HS-27A (cell line): ENCODE measurements at places on chromosomes 6 and 20.
A peak's percentile ranks its signal among the peaks of the same experiment; 100 is the strongest.

- DNase-seq, result no peak
Measured at GRCh38 chr6:17859846-17860245, 127.6 kb downstream of the KIF13A start.

DNA sequence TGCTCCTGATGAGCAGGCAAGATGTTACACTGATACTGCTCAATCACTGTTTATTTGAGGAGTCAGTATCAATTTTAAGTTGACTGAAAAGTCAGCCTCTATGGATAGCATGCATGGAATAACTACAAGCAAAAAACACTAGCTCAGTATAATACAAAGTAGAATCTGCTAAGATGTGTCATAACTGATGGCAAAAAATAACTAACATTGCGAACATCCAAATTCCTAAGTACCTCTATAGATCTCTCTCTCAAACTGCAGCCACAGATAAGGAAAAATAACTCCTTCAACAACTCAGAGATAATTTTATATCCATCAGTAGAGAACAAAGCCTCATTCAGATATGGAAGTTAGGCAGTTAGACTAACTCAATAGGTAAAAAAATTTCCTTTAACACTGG is 16.3 kb downstream of the HDAC2 start:
- no peak for DNase-seq

DNA sequence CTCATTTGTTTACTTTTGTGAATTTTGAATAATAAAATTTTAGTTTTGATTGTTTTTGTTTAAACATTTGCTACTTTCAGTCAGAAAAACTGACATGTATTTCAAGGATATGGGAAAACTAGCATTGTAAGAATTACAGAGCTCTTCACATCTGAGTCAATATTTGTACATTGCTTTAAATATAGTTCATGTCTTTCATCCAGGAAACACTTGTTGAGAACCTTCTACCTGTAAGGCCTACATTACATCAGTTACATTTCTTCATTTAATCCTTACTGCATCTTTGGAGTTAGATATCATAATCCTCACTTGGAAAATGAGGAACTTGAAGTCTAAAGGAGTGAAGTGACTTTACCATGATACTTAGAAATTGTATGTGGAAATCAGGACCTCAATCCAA is 242.9 kb downstream of the KCNQ5 start:
- no peak for DNase-seq

DNA sequence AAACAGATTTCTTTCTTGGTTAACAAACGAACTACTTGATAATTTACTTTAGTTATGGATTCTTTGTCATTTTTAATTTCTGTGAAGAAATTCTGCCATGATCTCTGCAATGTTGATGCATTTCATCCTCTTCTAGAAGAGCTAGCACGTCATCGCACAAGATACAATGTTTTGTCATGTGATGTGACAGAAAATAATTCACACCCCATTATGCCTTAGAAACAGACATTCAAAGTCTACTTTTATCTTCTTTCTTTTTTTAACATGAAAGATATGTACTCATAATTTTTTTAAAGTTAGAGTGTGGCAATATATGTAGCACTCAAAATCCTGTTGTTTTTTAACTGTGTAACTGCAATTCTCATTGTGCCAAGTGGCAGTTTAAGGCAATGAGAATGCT is 39.6 kb upstream of the NELFCD start:
- DNase-seq, result no peak

DNA sequence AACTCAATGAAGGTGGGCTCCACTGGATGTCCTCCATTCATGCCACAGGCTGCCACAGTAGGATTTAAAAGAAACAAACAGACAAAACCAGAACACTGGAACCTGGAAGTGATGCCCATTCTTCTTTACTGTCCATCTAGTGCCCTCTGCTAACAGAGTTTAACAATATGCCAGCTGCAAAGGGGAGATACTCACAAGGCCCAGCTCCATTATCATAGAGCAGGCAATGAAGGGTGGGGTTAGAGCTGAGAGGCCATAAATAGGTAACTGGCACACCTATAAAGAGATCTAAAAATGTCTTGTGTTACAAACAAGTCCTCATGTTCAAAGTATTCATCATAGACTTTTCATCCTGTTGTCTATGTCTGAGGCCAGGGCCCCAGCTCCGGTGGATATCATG is 75.6 kb downstream of the SOD2 start:
- no peak for DNase-seq

GRCh38 chr6:8219352-8219943 is 117.1 kb upstream of the EEF1E1 start:
- DNase-seq, result peak; percentile 11

DNA sequence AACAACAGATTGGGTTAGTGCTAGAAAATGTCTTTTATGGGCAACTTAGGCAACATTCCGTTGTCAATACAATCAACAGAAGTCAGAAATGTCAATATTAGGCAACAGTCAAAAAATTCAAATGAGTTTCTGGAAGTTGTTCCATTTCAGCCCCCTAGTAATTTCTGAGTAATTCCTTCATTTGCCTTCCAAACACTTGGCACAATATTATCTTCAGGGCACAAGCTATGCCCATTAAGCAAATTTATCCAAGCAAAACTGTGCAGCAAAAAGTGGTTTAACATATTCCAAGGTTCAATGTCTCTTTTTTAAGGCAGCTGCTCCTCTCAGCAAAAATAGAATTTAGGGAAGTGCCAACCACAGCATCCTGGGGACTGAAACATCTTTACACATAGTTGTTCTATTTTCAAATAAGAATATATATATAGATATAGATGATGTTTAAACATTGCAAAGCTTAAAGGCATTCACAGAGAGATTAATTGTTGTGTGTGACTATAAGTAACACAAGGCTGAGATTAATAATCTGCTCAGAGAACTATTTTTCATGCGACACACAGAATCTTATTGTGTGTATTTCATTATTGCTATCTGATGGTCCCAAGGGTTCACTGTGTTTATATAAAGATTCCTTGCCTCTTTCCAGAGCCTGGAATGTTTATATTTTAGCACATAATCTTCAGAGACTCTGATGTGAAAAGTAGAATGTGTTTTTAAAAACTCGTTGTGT is 75.2 kb upstream of the ADTRP start:
- no peak for DNase-seq

GRCh38 chr6:160007611-160008010 is 38.7 kb downstream of the IGF2R start:
- no peak for DNase-seq

- no peak for DNase-seq
Measured at GRCh38 chr20:41411391-41411847, 44.8 kb upstream of the EMILIN3 start.

DNA sequence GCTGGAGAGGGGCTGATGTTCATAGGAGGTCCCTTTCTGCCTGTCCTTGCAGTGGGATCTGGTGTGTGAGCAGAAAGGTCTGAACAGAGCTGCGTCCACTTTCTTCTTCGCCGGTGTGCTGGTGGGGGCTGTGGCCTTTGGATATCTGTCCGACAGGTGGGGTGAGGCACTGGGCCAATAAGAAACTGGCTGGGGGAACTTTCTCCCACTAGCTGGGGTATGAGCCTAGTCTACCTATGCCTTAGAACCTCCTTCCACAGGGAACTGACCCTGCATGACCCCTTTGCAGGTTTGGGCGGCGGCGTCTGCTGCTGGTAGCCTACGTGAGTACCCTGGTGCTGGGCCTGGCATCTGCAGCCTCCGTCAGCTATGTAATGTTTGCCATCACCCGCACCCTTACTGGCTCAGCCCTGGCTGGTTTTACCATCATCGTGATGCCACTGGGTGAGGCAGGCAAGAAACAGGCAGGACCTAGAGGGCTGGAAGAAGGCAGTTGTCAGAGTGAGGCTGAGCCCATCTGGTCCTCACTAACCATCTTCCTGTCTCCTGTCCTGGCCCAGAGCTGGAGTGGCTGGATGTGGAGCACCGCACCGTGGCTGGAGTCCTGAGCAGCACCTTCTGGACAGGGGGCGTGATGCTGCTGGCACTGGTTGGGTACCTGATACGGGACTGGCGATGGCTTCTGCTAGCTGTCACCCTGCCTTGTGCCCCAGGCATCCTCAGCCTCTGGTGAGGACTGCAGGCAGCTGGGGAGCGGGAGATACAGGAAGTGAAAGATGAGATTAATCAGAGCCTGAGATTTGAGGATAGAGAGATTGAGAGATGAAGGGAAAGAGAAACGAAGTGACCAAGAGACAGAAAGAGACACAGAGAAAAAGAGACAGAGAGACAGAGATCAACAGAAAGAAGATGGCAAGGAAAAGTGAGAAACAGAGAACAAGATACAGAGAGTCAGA is 1.6 kb downstream of the SLC22A7 start:
- DNase-seq, result no peak

GRCh38 chr6:138291036-138291848 is 73.0 kb upstream of the PBOV1 start:
- DNase-seq, result no peak

DNA sequence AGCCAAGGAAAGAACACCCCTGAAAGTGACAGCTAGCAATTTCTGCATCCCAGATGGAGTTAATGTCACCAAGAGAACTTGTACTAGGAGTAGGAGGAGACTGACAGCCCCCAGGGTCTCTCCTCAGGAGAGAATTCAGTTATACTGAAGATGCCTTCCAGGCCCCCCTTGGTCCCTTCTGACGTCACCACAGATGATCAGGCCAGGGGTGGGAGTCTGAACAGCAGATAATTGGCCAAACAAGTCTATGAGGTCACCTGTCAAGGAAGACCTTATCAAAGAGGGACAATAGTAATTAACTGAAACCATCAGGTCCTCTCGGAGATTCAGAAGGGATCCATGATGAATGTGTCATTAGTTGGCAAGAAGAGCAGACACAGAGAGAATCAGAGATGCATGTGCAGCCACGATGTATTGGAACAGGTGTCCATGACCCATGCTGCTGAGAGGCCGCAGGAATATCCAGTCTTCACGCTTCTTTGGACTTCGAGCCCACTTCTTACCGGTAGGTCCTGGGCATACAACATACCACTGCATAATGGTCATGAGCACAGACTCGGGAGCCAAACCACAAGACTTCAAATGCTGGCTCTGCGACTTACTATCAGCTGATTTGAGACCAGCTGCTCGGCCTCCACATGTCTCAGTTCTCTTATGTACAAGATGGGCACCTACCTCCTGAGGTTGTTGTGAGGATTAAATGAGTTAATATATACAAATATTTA is 10.2 kb downstream of the TRIM10 start:
- DNase-seq, result no peak

DNA sequence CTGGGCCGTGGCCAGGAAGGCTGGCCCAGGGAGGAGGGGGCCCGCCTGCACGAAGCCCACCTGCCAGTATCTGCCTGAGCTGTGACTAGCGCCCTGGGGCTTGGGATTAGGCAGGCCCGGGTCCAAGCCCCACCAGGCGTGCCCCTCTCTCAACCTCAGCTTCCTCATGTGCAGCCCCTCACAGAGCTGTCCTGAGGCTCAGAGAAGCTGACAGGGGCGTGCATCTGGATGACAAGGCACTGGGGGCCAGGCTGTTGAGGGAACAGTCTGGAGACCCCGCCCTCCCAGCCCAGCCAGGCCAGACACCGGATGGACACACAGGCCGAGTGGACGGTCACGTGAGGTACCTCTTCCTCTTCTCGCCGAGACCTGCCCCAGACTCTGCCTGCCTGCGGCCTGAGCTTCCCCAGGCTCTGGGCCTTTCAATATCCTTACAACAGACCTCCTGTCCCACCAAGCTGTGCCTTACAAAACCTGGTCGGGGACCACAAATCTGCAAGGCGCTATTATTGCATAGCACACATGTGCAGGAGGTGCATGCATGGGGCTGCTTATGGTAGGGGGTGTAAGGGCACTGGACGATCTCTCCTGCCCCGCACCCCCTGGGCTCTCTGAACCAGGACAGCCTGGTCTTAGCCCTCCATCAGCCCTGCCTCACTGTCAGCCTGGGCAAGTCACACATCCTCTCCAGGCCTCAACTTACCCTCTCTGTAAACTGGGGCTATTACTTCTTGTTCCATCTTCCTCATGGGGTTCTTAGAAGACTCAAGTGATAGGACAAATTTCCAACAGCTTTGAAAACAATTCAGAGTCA is 20.0 kb downstream of the NOL4L start:
- no peak for DNase-seq

- DNase-seq, result no peak
Measured at GRCh38 chr6:162032620-162033019, 694.9 kb downstream of the PRKN start.

DNA sequence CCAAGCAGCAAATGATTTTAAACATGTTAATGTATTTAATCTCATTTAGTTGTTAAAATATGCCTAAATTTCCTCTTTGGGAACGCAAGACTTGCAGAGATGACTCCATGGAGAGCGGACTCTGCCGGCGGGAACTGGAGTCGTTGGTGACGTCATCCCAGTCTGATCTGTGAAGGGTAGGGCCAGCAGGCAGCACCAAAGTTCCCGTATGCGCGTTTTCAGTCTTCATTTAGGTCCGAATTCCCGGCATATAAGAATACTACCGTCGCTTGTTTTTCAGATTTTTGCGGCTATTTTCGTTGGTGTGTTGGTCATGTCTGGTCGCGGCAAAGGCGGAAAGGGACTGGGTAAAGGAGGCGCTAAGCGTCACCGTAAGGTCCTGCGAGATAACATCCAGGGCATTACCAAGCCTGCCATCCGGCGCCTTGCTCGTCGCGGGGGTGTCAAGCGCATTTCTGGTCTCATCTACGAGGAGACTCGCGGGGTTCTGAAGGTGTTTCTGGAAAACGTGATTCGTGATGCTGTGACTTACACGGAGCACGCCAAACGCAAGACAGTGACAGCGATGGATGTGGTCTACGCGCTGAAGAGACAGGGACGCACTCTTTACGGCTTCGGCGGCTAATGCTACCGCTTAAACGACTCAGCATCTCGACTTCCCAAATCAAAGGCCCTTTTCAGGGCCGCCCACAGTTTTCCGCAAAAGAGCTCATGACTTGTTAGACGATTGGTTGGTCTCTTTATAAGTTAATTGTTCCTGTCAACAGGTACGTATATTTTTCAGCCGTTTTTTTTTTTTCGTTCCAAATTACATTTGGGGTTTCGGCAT is 117.3 kb downstream of the HFE start:
- peak; percentile 97 for DNase-seq

DNA sequence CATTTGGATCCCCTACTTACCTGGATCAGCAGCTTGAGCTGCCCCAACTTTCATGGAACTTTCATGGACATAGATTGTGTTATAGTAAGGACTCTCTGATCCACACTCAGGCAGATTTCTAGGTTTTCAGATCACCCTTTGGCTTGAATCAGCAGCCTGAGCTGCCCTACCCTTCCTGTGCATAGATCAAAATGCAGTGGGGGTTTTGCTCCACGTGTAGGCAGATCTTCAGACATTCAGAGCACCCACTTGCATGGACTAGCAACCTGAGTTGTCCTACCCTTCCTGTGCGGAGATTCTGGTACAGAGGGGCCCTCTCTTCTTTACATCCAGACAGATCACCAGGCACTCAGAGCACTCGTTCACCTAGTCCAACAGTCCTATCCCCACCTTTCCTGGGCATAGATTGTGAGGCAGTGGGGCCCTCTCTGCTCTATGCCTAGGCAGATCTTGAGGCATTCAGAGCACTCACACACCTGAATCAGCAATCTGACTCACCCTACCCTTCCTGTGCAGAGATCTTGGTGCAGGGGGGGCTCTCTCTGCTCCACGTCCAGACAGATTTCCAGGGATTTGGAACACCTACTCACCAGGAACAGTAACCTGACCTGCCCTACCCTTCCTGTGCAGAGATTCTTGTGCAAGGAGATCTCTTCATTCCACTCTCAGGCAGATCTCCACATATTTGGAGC is 705.2 kb upstream of the NRSN1 start:
- no peak for DNase-seq

- no peak for DNase-seq
Measured at GRCh38 chr20:2616634-2617033, 35.8 kb upstream of the NOP56 start.

GRCh38 chr6:158357570-158358216 is 45.4 kb downstream of the TULP4 start:
- no peak for DNase-seq
